ENCODE measurements at places on chromosomes 5 and 9.

- no peak for DNase-seq
Measured at GRCh38 chr5:131461742-131462141, 173.3 kb downstream of the RAPGEF6 start.

GRCh38 chr9:90840696-90841095, 39.1 kb downstream of the SYK start:
- no peak for DNase-seq

- DNase-seq, result no peak
Measured at GRCh38 chr9:35267710-35268109, 105.9 kb downstream of the UNC13B start.

DNA sequence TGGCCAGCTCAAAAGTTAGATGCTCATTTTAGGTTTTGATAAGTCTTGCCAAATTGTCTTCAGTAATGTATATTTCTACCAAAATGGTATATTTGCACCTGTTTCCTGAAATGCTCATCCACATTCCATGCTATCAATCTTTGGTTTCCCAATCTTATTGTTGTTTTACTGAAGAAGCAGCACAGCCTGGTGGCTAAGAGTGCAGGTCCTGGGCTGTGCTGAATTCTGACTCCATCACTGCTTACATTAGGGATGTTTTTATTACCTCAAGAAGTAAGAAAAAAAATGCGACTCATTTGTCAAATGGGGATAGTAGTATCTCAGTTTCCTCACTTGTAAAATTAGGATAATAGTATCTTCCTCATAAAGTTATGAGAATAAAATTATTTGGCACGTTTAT, 13.6 kb upstream of the S100Z start:
- DNase-seq, result no peak

DNA sequence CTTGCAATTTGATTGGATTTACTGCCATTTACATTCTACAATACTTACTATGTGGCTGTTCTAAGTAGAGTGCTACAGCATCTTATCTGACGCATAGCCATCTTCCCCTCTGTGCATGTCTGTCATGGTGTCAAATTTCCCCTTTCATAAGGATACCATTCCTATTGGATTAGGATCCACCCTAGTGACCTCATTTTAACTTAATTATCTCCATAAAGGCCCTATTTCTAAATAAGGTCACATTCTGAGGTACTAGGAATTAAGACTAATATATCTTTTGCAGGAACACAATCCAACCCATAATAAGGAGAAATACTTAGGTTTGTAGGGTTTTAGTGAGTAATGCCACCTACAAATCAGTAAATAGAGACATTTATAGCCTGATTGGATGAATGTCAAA, 268.0 kb downstream of the ADAMTSL1 start:
- DNase-seq, result no peak

- no peak for DNase-seq
Measured at GRCh38 chr9:119074017-119074416, 295.2 kb downstream of the BRINP1 start.

DNA sequence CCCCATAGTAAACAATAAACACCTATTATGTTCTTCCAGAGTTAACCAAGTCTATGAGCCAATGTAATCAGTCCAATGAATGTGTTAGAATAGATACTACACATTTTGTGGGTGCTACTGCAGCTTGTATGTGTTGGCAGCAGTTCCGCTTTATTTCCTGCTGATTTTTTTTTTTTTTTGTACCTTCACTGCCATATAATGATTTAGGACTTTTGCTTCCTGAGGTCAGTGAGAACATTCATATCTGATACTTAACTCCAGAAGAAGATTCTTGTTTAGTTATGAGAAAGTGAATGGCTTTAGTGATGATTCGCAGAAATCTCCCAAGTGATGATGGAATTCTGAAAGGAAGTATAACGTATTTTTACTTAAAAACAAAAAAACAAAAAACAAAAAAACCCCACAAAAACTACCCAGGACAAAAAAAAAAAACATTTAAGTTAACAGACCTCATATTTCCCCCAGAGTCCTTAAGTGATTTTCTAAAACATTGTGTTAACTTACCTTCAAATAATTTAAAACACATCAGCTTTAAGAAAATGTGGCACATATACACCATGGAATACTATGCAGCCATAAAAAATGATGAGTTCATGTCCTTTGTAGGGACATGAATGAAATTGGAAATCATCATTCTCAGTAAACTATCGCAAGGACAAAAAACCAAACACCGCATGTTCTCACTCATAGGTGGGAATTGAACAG, 24.7 kb upstream of the LMNB1 start:
- no peak for DNase-seq

GRCh38 chr9:37445832-37446231, 19.4 kb downstream of the ZBTB5 start:
- no peak for DNase-seq

DNA sequence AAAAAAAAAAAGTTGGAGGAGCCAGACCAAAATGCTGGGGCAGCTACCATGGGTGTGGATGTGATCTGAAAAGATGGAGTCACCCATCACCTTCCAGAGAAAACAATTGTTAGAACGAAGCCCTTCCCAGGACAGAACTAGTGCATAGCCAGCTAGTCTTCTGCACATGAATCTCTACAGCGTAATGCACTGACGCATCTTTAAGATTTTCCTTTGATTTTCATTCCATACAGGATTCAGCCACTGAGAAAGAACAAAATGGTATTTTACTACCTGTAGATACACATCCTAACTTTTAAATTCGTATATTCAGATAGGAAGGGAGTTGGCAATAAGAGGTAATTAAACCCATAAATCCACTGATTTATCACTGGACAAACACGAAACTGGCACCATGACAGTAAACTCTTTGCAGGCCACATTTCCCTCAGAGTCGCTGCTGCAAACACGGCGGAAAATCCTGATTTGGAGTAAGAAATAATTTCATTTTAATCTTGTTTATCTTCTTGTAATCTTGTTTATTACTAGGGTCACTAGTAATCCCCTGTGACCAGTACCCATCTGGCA, 206.6 kb downstream of the SPOCK1 start:
- DNase-seq, result no peak

- no peak for DNase-seq
Measured at GRCh38 chr9:33433871-33434270, 13.5 kb downstream of the AQP3 start.

DNA sequence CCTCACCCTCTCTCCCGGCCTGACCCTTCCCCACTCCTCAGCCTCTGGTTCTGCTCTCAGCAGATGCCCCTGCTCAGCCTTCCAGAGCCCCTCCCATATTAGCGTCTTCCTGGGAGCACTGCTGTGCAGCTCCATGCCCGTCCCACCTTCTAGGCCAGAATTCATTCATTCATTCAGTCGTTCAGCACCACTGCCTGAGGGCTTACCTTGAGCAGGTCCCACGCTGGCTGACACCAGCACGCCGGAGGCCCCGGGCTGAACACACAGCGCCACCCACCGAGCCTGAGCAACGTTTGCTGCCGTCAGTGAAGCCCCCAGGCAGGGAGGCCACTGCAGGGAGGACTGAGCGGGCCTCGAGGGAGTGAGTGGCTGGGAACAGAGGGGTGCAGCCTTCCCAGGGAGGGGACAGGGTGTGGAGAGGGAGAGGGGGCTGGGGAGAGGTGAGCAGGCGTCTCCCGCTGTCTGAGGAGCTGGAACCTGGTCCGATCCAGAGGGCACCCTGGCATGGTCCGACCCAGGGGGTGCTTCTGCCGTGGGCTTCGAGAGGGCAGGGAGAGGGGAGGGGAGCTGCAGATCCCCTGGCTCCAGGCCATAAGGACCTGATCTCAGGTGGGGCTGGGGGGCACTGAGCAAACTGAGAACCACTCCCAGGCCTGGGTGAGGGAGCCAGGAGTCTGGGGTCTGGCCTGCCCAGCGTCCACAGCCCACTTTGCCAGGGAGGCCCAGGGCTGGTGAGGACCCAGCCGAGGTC, 98.8 kb upstream of the RAPGEF1 start:
- no peak for DNase-seq

GRCh38 chr5:143102411-143102810, 301.1 kb downstream of the NR3C1 start:
- DNase-seq, result no peak

- DNase-seq, result peak; percentile 13
Measured at GRCh38 chr5:41707853-41708603, 162.2 kb downstream of the OXCT1 start.

GRCh38 chr9:114347675-114348074, 18.0 kb downstream of the ORM2 start:
- DNase-seq, result no peak

GRCh38 chr9:131037335-131038255, 28.6 kb downstream of the LAMC3 start:
- DNase-seq, result no peak

- no peak for DNase-seq
Measured at GRCh38 chr5:111556501-111556900, 44.2 kb upstream of the STARD4 start.

- no peak for DNase-seq
Measured at GRCh38 chr9:15153961-15154360, 153.1 kb downstream of the TTC39B start.

DNA sequence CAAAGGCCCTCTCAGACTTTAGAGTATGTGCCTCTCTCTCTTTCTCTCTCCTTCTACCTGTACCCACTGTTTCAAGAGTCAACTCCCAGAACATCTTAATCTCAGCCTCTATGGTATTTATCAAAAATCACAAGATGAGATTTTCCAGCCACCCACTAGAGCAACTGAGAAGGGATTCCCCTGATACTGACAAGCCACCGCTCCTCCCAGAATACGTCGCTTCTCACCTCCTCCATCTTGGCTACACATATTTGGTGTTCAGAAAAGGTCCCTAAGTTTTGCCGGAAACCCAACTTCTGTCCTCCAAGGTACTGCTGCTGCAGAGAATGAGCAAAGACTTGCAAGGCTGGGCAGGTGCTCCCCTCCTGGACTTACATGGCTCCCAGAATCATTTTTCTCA, 6.1 kb downstream of the GARIN3 start:
- DNase-seq, result peak; percentile 64

GRCh38 chr5:34869256-34869655, 30.3 kb downstream of the TTC23L start:
- no peak for DNase-seq

GRCh38 chr5:149563466-149563865, 12.2 kb upstream of the CSNK1A1 start:
- DNase-seq, result no peak

DNA sequence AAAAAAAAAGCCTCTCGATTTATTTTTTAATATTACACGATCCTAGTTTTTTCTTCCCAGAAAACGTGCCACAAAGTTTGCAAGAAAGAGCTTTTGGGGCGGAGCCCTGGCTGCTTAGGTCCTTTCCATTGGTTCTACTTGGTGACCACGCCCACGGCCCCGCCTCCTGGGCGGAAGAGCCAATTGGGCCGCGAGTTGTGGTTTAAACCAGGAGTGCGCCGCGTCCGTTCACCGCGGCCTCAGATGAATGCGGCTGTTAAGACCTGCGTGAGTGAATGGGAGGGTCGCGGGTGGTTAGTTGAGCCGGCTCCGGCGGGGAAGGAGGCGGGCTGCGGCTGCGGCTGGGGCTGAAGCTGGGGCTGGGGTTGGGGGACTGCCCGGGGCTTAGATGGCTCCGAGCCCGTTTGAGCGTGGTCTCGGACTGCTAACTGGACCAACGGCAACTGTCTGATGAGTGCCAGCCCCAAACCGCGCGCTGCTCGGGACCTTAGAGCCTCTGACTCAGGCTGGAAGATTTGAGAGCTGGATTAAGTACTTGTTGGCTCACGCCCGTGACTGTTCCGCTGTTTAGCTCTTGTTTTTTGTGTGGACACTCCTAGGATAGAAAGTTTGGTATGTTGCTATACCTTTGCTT, at the start of gene PTTG1:
Gene PTTG1 (plus strand): TSS at position 231 of the 634 bp plus-strand sequence. CDS start 458 bp downstream, outside the sequence.
- peak; percentile 97 for DNase-seq

DNA sequence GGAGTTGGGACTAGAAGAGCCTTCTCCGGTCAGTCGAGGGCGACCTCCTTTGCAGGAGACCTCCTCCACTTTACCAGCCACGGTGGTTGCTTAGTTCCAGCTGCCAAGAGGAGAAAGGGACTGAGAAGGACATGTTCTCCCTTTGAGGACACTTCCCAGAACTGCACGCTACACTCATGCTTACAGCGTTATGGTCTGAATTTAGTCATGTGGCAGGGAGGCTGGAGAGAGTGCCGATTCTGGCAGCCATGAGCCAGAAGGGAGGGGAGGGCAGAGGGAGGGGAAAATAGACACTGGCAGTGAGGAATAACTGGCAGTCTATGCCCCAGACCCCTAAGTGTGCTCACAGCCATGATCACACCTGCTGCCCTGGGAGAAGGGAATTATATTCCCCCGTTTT, 47.8 kb downstream of the TSPAN17 start:
- no peak for DNase-seq

DNA sequence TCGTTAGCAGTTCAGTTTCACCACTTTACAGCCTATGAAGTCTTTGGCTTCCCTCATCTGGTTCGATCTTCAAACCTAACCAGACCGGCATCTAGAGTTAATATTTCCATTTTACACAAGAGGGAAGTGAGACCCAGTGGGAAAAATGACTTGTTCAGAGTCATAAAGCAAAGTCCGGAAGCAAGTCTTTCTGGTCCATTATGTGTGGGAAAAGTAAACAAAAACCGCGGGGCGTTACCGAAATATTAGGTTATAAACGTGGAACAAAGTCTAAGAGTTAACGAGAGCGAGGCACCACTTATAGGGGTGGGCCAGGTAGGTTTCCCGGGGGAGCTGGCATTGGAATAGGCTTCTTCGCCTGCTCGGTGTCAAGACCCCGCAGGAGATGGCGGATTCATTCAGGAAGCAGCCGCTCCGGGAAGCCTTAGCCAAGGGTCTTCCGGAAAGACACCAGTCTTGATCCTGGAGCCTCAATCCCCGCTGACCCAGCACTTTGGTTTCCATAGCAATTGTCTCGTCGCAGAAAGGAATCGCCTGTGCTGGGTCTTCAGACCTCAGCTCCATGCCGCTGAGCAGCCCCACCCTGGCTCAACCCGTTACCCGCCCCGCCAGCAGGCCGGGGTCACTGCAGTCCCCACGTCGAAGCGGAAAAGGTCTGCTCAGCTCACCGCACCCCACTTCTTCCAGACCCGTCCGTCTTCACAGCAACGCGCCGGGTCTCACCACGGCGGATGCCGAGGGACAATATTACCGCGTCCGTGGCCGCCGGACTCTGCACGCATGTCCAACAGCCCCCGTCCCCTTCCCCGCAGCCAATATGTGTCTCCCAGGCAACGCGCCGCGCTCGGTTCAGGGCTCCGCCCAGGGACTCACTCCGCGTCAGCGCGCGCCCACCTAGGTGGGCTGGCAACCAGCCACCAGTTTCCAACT, at the start of gene C5orf52:
Gene C5orf52 (plus strand): TSS at position 872 of the 930 bp plus-strand sequence. CDS start 82 bp downstream, outside the sequence.
- DNase-seq, result peak; percentile 39

DNA sequence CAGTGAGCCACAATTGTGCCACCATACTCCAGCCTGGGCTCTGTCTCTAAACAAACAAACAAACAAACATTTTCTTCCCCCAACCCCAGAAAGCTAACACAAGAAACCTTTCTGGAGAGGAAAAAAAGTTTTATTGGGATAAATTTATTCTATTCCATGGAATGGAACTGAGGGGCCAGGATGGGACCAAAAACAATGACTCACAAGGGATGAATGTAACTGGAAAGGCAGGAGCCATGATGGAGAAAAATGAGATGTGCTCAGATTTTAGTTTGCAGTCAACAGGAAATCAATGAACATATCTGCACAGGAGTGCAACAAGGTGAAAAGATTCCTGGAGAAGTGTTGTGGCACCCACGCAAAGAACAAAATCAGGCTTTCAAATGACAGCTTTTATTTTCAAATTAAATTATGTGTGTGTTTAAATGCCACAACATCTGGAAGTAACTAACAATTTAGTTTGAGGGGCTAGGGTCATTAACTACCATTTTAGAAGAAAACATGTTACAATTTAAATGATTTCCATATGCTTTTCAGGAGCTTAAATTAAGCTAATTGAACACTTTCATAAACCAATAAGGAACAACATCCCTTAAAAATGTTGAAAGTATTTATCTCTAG, 208.6 kb downstream of the TSSK1B start:
- no peak for DNase-seq

All from activated CD4-positive, alpha-beta T cell treated with anti-CD3 and anti-CD28 coated beads, Interleukin-2, Interleukin-6, amounts not matched to agents 100 ng/mL and 50 ng/mL, durations not matched to agents 16 hours and 8 hours (primary cell).